ENCODE measurements at places on chromosomes 5 and 9.
A peak's percentile ranks its signal among the peaks of the same experiment; 100 is the strongest.

- DNase-seq: no peak
Observed at GRCh38 chr9:95753762-95754465, 121.6 kb upstream of the ERCC6L2 start.

DNA sequence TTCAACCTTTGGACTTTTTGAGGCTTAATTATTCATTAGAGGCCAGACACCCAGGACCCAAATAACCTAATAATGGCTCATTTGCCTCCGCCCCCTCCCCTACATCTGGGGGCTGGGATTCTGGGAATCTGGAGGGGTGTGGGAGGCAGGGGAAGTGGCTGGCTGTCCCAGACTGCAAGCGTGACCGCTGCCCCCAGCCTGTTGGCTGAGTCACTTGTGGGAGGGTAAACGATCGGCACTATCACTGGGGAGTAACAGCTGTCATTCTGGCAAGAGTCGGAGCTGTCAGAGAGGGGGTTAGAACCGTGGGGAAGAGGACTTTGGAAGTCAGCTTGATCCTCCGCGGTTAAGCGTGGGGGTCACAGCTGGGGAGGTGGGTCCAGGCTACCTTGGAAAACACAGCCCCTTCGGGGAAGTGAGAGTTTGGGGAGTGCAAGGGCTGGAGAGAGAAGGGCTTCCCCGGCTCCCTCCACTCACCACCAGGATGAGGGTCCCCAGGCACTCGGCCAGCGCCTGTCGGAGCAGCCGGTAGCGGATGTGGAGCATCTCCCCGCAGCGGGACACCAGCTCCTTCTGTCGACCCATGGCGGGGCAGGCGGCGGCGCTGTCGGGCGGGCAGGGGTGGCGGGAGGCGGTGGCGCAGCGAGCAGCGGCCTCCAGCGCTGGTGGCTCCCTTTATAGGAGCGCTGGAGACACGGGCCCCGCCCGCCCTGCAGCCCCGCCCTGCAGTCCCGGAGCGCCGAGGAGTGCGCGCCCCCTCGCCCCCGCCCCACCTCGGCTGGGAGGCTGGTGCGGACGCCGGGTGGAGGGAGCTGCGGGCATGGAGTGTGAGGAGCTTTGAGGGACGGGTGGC, at the start of gene AQP3:
Gene AQP3 (minus strand): TSS at position 648 of the 853 bp plus-strand sequence. CDS start 63 bp downstream, at position 585.
- peak; percentile 70 for DNase-seq

DNA sequence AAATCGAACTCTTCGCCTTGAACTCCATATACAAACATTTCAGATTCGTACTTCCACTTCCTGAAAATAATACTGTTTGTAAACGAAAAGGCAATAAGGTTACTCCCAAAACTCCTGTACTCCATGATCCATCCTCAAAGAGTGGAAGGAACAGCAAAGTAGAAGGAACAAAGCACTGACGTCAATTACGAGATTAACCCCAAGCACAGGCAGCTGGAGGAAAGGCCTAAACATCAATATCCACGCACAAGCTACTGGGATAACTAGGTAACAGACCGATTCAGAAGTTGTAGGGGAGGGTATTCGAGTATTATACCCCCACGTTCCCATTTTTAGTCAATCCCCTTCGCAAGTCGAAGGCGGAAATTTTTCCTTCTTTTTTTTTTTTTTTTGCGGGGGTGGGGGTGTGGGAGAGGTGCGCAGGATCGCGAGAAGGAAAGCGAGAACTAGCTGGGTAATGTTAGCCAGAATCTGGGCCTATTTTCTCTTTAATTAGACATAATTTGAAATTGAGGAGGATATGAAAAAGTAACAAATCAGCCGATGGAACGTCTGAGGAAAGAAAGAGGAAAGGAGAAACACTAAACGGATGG, 909 bp downstream of the AFF4 start:
- DNase-seq: no peak

GRCh38 chr5:180067986-180068385, 3.6 kb downstream of the RNF130 start:
- no peak for DNase-seq

Data from activated effector memory CD4-positive, alpha-beta T cell treated with Interleukin-2 at 50 U/mL for 16 hours (primary cell).